HFFc6 (cell line): ENCODE measurements at places on chromosomes 11 and 22. TPM values are rescaled to one million over a fixed set of nuclear protein-coding genes. Genes with fewer than 3 reads are reported as not detected.

GRCh38 chr11:62108017-62108750 is 15.6 kb upstream of the INCENP start:
- no peak overlapping the region; the same call in 1 of the 2 replicates for H3K27ac ChIP-seq
- no peak overlapping the region for H3K4me3 ChIP-seq
- no peaks in the 10 kb centered on the region; the same call in 1 of the 2 replicates for H3K27me3 ChIP-seq

DNA sequence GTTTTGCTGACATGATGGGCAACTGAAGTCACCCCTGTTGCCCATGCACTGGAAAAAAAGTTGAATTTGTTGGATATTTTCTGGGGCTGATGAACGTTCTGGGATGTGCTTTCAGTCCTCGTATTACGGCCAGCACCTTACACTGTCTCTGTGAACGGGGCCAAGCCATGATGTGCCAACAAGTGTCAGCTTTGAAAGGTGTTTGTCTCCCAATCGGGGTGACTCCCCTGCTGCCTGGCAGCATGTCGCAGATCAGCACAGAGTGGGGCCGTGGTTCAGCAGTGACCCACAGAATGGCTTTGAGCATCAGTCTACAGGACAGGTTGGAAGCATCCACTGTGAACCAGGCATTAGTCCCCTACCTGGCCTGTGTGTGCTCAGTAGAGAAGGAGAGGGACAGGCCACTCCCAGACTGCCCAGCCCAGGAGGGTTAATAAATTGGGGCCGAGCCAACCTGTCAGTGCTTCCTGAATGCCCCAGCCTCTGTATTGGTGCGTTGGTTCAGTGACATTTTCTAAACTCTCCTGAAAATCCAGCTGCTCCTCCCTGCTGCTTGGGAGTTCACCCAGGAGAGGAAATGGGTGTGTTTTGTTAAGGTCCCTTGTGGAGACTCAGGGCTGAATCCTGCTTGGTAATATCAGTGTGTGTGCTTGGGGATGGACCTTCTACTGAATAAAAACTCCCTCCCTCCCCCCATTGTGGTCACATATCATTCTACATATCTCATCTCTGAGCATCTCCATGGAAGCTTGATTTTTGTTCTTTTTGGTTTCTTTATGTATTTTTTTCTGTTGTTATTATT is 50.7 kb upstream of the TTC12 start:
- H3K4me1 ChIP-seq: no peaks in the 10 kb centered on the region; the same call in 1 of the 2 replicates
- no peak overlapping the region for H3K27ac ChIP-seq
- H3K27me3 ChIP-seq: peaks cover 2% of the 10 kb centered on the region
- DNase-seq: no peak
- H3K4me3 ChIP-seq: no peak overlapping the region

- H3K27me3 ChIP-seq: no peaks in the 10 kb centered on the region
- H3K4me3 ChIP-seq: no peak overlapping the region
- H3K36me3 ChIP-seq: 0 out of 2 replicates have a peak, but pooled peaks cover 6% of the 10 kb centered on the region
Measured at GRCh38 chr11:78787696-78788095, 213.0 kb upstream of the NARS2 start.

DNA sequence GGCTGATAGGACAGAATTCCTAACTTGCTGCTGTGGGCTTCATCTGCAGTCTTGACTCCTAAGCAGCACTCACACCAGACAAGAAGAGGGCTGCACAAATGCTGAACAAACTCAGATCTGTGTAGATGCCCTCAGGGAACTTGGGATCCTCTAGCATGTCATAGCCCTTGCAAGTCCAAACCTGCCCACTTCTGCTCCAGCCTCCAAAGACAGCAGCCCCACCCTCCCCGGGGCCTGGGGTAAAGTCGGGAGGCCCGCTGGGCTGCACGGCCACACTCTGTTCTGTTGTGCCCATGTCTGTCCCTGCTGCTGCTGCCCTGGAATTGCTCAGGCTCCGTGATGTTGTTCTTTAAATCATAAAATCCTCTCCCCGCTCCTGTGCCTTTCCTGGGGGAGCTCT is 28.3 kb downstream of the DRD2 start:
- H3K27me3 ChIP-seq: peaks cover 3% of the 10 kb centered on the region
- no peaks in the 10 kb centered on the region for H3K36me3 ChIP-seq
- no peak overlapping the region for H3K27ac ChIP-seq
- no peak for DNase-seq
- H3K4me3 ChIP-seq: no peak overlapping the region

DNA sequence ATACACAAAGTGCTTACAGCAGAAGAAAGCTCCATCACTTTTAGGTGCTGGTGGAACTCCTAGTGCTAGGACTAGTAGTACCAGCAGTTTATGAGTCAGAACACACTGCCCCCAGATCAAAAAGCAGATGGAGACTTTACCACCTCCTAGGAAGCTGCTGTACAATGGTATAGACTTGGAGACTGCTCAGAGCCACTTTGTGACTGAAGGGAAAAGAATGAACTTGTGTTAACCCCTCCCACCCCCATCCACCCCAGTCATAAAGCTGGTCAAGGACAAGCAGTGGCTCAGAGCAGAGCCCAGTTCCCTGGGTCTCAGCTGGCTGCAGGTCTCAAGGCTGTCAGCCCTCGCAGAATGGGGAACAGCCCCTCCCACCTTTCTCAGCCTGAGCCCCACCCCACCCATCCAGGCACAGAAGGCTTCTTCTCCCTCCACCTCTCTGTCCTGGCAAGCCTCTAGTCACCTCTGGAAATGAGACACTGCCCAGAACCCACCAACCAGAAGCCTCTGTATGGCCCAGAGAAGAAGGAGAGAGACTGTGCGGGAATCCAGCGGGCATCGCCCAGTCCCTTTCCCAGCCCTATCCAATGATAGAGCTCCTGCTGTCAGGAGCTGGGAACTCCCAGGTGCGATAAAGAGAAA is 23.8 kb downstream of the PACSIN2 start:
- H3K27ac ChIP-seq: peak overlapping the region; percentile 97
- peaks cover 81% of the 10 kb centered on the region for H3K4me1 ChIP-seq
- DNase-seq: peak; percentile 93
- H3K36me3 ChIP-seq: peaks cover 16% of the 10 kb centered on the region
- H3K27me3 ChIP-seq: no peaks in the 10 kb centered on the region

ACCSL gene
- not detected in 3 replicates for total RNA-seq

DNA sequence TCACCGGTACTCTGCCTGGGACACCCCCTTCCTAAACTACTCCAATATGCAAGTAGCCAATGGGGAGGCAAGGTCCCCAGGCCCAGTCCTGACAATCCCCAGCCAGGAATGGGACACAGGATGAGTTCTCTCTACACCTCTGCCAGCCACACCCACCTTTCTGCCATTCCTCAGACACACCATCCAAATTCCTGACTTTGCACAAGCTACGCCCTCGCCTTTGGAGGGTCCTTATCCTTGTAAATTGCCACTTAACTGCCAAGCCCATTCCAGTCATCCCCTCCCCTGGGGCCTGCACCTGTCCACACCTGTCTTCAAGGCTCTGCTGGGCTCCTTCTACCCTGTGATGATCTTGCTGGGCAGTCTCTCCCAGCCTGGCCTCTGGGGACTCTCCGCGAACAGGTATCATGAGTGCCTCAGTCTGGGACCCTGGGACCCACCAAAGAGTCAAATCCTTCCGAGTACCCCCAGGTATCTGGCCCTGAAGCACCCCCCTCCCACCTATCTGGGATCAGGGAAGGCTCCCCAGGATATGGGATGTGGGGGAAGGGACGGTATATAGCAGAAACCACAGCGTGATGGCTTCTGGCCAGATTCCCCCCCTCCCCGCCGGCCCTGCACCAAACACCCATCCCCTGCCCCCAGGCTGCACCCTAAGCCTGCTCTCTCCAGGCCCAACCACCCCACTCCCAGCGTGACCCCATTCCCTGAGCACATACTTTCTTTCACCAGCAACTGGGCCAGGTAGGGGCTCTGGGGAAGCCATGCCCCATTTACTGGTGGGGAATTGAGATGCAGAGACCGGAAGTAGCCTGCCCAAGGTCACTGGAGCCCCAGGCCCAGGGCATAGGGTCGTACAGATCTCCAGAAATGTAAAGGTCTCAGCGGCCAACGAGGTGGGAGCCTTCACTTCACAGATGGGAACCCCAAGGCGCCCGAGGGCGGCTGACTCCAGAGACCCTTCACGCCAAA is 806 bp downstream of the ARAP1 start:
- H3K36me3 ChIP-seq: peaks cover 5% of the 10 kb centered on the region; the same call in 1 of the 2 replicates
- peaks cover 5% of the 10 kb centered on the region for H3K27me3 ChIP-seq
- H3K4me1 ChIP-seq: peaks cover 30% of the 10 kb centered on the region
- 0 out of 2 replicates have a peak overlapping the region, but pooled peaks have one; percentile 52 for H3K27ac ChIP-seq

- H3K4me1 ChIP-seq: peaks cover 53% of the 10 kb centered on the region
- peaks cover 69% of the 10 kb centered on the region for H3K36me3 ChIP-seq
- H3K27ac ChIP-seq: peak overlapping the region; percentile 86
- peak overlapping the region; percentile 62 for H3K4me3 ChIP-seq
Measured at GRCh38 chr11:102177974-102178631, 67.9 kb downstream of the YAP1 start.

DNA sequence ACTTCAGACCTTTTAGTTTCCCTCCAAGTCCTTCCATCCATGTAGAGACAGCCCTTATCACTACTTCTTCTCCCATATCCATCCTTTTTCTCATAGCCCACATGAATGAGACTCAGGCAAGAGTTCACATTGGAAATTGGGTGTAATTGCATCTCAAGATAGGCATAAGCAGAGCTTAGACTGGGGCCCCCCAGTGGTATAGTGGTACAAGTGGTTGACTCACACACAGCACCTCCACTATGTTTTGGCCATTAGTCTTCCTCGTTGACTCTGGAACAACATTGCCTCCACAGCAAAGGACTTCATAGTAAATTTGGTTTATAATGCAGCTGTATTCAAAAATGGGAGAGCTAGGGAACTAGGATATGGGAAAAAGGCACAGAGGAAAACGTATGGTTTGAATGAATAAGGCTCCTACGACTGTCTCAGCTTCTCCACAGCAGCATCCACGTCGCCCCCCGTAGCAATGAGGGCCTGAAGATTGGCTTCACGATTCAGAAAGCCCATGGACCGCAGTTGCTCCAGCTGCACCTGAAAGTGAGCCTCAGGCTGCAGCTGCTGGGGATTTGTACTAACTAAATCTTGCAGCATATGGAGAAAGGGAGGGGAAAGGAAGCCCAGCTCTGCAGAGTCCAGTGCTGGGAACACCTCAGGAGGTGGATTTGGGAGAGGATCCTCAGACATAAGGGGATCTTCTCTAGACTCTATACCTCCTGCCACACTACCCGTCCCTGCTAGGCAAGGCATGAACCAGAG is 2.4 kb downstream of the UBQLN3 start:
- no peaks in the 10 kb centered on the region for H3K4me1 ChIP-seq
- H3K4me3 ChIP-seq: no peak overlapping the region
- DNase-seq: no peak
- no peaks in the 10 kb centered on the region; the same call in none of the 2 replicates for H3K27me3 ChIP-seq

CSRP3 gene
- not detected in 3 replicates for total RNA-seq

MOGAT2 gene
- not detected in 3 replicates for total RNA-seq

DEPDC7 gene
- 14.4 to 18.7 TPM (median 15.0 TPM) in 3 replicates for total RNA-seq

CHRM4 gene
- not detected in 3 replicates for total RNA-seq

DNA sequence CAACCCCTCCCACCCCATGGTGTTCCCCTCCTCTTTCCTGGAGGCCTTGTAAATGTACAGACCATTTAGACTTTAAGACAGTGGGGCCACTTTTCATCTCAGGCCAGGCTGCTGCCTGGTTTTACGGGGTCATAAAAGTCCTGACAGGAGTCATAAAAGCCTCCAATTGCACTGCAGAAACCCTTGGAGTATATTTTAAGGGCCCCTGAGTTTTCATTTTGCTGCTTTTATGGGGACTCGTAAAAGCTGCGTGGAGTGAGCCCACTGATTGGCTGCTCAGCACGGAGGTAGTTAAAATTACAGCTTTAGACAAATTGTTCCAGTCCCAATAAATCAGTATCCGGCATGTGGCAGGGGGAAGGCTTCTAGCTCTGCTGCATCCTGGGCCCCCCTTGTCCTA is 627.6 kb downstream of the NTM start:
- H3K27me3 ChIP-seq: peaks cover 3% of the 10 kb centered on the region; the same call in 1 of the 2 replicates
- H3K4me3 ChIP-seq: no peak overlapping the region
- H3K27ac ChIP-seq: no peak overlapping the region
- DNase-seq: peak; percentile 5
- peaks cover 9% of the 10 kb centered on the region; the same call in 1 of the 2 replicates for H3K36me3 ChIP-seq

DNA sequence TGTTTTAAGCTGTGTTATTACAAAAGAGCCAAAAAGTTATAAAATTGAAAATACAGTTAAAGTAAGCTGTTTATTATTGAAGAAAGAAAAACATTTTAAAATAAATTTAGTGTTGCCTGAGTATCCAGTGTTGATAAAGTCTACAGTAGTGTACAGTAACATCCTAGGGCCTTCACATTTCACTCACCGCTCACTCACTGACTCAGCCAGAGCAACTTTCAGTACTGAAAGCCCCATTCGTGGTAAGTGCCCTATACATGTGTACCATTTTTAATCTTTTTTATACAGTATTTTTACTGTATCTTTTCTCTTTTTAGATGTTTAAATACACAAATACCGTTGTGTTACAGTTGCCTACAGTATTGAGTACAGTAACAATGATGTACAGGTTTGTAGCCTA is 35.0 kb downstream of the POLD3 start:
- no peak overlapping the region for H3K27ac ChIP-seq
- DNase-seq: no peak
- no peaks in the 10 kb centered on the region for H3K27me3 ChIP-seq
- H3K4me1 ChIP-seq: peaks cover 7% of the 10 kb centered on the region
- peaks cover 15% of the 10 kb centered on the region for H3K36me3 ChIP-seq

DNA sequence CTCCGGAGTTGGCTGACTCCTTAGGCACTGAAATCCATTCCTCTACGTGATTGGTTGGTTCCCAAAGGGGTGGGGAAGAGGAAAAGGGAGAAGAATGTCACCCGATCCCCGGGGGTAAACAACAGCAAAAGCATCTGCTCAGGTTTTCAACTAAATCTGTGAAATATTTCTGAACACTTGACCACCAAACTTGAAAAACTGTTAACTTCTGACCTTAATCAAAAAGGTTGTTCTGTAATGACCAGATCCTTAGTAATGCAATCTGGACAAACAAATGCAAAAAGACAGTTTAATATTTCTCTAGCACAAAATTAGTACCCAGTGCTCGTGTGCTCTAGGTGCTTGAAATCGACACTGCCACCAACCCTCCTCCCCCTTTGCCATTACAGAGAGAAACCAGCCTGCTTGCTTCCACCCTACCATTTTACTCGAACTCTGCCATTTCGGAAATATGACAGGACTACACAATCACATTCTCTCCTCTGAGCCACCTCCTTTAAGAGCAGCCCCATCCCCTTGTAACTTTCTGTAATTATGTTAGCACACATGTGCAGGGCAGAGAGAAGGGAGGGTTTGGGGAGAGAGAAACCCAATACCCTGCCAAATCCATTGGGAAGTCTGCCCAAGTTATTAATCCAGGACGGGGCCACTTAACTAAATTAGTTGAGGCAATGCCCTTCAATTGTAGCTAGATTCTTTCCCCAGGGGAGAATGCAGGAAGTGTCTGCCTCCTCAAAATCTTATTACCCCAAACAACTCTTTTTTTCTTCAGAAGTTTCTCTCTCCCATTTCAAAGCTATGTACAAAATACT is 113.8 kb downstream of the RBFOX2 start:
- H3K4me1 ChIP-seq: peaks cover 87% of the 10 kb centered on the region
- H3K27me3 ChIP-seq: no peaks in the 10 kb centered on the region; the same call in 1 of the 2 replicates
- H3K27ac ChIP-seq: peak overlapping the region; percentile 81
- peak overlapping the region; percentile 87 for H3K4me3 ChIP-seq
- peak; percentile 85 for DNase-seq
- H3K36me3 ChIP-seq: no peaks in the 10 kb centered on the region
